Ecto neural progenitor cell (in vitro differentiated cells): ENCODE measurements at places on chromosomes 16 and 17.

DNA sequence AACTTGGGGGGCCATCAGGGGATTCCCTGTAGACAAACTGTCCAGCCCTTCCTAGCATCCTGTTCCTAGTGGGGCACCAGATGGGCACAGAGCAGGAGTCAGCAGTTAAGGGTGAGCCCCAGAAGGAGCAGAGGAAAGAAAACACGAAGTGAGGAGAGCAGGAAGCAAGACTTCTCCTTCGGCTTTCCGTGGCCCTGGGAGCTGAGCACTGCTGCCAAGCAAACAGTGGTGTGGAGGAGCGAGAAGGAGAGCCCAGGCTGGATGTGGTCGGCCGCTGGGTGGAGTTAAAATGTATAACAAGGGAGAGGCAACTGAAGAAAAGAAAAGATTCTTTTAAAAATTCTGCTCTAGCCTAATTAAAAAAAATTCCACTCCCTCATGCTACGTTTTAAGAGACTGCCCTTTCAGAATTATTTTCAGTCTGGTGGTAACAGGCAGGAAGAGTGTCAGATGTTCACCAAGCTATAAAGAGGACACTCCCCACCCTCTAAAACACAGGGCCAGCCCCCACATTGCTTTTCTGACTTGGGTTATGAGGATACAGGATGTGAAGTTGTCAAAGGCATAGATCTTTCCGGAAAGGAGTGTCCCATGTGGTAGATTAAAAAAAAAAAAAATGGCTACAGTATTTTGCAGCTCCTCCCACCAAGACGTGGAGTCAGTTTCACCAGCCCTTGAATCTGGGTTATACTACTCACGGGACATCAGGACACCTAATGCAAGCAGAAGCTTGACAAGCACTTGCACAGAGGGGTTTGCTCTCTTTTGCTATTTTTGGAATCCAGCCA lies 74.9 kb upstream of the ZFHX3 start:
- DNase-seq: no peak

DNA sequence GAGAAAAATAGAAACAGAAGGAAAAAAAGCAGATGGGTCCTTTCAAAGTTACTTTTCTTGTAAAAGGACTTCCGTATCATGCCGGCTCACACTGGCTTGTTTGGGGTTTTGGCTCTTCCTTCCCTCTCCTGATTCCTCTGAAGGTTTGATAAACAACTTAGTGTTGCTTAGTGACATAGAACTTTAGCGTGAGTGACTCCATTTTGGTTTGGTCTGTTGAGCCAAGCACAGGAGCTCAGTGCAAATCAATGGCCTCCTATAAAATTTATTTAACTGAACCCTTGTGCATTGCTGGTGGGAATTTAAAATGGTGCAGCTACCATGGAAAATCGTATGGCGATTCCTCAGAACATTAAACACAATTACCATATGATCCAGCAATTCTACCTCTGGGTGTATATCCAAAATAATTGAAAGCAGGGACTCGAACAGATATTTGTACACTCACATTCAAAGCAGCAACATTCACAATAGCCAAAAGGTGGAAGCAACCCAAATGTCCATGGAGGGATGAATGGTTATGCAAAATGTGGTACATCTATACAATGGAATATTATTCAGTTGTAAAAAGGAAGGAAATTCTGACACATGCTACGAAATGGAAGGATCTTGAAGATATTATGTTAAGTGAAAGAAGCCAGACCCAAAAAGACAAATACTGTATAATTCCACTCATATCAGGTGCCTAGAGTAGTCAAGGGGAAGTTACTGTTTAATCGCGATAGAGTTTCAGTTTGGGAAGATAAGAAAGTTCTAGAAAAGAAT lies 1.1 kb upstream of the TUBG2 start:
- no peak for DNase-seq

- DNase-seq: no peak
Observed at GRCh38 chr17:57142925-57143324, 57.9 kb downstream of the AKAP1 start.

DNA sequence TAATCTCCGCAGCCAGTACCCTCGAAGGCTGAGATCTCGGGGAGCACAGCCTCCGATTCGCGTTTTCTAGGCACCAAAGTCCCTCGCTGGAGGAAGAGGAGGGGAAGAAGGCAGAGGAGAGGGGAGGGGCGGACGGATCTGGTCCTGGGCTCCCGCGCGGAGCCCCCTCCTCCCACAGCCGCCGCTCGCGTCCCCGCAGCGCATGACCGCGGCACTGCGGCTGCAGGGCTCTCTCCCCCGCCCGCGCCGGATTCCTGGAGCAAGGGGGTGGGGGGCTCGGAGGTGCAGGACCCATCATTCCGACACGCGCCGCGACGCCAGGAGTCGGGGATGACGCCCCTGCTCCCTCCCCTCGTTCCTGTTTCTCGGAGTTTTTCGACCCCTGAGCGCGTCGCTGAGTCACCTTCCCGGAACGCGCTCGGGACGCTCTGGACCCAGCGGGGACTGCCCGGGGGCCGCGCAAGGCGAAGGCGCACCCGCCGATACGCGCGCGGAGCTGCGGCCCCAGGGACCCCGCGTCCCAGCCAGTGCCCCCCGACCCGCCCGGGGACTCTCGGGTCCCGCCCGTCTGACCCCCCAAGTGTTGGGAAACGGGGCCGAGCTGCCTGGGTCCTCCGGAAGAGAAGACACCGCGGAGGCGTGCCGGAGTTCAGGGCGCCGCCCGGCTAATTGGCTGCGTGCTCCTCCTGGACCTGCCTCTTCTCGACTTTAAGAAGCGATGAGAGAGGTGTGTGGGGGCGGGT lies 1.4 kb upstream of the SPHK1 start:
- peak; percentile 89 for DNase-seq

- no peak for DNase-seq
Observed at GRCh38 chr17:64718058-64718457, 56.0 kb upstream of the SMURF2 start.
